Endodermal cell (in vitro differentiated cells): ENCODE measurements at places on chromosomes 4 and X.

DNA sequence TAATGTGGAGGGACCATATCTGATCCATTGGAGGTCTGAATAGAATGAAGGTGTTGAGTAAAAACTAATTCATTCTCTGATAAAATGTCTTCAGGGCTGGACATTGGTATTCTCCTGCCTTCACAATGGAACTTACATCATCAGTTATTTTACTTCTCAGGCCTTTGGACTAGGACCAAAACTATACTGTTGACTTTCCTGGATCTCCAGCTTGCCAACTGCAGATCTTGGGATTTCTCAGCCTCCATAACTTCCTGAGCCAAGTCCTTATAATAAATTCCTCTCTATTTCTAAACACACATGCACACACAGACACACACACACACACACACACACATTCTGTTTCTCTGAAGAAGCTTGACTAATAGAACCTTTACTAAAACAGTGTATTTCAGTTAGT, 1858.6 kb upstream of the ADGRL3 start:
- no peak for DNase-seq

DNA sequence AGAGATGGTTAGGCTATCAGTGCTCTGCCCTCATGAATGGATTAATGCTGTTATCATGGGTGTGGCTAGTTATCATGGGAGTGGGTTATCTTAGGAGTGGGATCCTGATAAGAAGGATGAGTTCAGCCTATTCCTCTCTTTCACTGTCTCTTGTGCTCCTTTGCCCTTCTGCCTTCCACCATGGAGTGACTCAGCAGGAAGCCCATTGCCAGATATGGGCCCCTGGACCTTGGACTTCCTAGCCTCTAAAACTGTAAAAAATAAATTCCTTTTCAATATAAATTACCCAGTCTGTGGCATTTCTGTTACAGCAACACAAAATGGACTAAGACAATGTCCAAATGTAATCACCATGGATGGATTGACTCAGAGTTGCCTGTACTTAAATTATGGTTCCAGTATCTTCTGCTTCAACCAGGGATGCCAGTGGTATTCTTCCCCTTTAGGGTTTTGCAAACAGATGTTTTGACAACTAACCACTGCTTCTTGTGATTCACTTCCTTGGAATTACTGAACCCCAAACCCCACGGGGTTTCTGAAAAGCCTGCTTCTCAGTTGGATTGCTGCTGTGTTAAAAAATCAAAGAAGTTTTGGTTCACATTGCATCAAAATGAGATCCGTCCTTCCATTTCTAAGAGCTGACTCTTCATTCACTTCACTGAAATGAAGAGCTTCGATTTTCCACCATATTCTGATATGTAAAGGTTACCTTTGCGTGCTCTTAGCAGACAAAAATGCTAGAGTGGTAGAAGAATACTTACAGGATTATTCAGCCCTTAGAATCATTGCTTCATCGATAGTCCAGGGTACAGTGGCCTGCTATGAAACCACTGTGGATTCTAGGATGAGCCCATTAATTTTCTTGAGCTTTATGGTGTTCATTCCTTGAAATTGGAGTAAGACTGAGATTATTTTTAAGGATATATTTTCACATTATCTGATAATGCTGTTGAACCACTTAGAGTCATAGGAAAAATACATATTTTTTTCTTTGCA, 107.7 kb downstream of the FRMPD4 start:
- no peak for DNase-seq

GRCh38 chr4:7344636-7345155, 90.0 kb downstream of the PSAPL1 start:
- DNase-seq: no peak

DNA sequence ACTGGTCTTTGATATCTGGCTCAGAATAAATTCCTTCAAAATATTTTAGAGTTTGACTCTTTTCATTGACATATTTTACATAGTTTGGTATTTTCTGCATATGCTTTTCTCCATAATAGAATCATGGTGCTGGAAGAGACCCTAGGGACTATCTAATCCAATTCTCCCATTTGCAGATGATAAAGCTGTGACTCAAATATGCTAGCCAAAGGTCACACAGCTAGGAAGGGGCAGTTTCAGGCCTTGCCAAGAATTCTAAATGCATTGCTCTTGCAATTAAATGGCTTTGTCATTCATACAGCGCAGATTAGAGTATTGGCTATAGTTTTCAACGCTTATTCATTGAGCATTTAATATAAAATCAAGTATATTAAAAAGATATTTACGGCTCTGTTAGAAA, 374.1 kb upstream of the RASGEF1B start:
- DNase-seq: no peak

DNA sequence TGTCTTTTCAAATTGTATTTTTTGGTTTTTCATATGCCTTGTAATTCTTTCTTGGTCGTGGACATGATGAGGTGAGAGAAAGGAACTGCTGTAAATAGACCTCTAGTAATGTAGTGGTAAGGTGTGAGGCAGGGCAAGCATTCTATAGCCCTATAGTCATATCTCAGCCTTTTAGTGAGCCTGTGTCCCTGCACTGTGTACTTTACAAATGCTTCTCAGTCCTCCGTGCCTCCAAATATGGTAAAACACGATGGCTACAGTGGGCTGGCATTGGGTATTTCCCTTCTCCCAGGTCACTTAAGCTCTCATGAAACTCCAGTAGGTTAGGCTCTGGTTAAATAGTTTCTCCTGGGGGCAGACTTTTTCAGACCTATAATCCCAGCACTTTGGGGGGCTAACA, 57.9 kb upstream of the PLS3 start:
- DNase-seq: no peak

DNA sequence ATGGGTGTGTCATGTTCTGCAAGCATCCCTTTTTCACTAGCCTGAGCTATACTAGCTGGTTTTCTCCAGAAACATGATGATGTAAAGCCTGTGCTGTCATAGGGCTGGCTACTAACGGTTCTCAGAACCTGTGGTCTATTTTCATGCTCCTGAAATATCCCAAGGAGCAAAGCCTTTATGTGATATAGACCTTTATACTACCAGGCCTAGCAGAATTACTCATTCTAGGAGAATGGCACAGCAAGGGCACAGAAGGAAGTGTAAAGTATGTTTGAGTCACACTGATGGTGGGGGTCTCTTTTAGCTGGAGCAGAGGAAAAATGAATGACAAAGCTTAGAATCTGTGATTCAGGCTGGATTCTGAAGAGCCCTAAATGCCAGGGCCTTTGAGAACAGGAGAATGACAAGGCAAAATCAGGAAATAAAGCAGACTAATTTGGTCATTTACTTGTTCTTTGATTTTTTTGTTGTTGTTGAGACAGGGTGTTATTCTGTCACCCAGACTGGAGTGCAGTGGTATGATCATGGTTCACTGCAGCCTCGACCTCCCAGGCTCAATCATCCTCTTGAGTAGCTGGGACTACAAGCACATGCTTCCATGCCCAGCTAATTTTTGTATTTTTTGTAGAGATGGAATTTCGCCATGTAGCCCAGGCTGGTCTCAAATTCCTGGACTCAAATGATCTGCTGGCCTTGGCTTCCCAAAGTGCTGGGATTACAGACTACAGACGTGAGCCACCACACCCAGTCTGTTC, 11.8 kb downstream of the TCEAL1 start:
- no peak for DNase-seq

- no peak for DNase-seq
Measured at GRCh38 chrX:53009032-53009431, 39.6 kb upstream of the GPR173 start.
